Activated T-cell treated with anti-CD3 and anti-CD28 coated beads, Interleukin-2, amount 50 U/mL, for 4 hours (primary cell): ENCODE measurements at places on chromosomes 16 and 17. TPM values are rescaled to one million over a fixed set of nuclear protein-coding genes. Genes with fewer than 3 reads are reported as not detected.

GRCh38 chr17:66306446-66306845, 4.0 kb downstream of the PRKCA start:
- DNase-seq, result no peak

DNA sequence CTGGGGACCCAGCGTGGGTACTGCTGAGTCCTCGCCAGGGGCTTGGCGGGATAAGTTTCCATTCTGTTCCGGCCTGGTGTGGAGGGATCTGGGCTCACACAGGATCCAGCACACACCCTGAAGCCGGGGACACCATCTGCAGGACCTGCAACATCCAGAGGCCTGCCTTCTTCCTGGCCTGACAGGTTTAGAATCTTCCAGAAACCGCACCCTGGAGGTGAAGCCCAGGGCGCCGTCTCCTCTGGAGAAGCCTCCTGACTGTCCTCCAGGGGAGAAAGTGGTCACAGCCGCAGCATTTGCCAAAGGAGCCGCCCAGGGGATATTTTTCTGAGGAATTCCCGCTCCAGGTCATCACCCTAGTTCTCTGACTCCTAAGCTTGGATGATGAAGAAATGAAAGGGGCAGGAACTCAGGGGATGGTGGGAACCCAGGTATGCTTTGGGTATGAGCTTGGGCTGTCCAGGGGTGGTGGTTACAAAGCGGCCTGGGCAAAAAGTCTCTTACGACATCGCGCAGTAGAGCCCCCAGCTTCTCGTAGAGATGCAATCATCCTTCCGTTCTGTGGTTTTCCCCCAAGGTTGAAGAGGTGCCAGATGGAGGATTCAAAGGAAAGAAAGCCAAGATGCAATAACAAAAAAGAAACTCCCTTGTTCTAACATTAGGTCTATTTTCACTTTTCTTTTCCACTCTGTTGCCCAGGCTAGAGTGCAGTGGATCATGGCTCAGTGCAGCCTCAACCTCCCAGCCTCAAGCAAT, 9.1 kb upstream of the CRISPLD2 start:
- no peak for DNase-seq

DNA sequence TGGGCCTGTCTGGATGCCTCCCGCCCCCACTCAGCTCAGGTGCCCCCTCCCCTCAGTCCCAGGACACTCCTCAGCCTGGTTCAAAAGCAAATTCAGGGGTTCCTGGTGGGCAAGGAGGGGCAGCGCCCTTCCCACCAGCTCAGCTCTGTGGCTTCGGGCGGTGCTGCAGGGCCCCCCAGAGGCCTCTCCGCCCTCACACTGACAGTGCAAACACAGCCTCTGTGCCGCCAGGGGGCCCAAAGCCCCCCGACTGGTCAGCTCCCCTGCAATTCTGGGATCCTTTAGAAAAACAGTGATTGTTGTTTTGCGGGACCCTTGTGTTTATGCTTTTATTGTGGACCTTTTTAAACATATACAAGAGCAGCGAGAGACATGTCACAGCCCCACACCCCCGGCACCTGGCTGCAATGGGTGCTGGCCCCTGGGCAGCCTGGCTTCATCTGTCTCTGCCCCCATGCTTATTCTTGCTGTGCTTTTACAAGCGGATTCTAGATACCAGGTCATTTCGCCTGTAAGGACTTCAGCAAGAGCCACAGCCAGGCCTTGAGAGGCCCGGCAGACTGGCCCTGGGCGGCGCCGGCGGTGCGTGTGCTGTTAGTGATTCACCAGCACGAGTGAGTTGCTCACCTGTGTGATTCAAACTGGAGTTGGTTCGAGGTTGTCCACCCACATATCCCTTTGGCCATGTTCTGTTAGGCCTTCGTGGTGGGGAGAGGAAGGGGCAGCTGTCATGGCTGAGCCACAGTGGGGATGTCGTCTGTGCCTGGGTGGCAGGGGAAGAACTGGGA, 21.2 kb downstream of the ZNF469 start:
- DNase-seq, result no peak

GRCh38 chr16:12098429-12099310, 122.1 kb downstream of the SNX29 start:
- no peak for DNase-seq

Gene OSGIN1
- total RNA-seq, result 1.9 TPM

Gene SMIM36
- total RNA-seq, result not detected

Gene TMIGD1
- not detected for total RNA-seq

GRCh38 chr16:74623839-74624235, 16.9 kb upstream of the GLG1 start:
- no peak for DNase-seq

DNA sequence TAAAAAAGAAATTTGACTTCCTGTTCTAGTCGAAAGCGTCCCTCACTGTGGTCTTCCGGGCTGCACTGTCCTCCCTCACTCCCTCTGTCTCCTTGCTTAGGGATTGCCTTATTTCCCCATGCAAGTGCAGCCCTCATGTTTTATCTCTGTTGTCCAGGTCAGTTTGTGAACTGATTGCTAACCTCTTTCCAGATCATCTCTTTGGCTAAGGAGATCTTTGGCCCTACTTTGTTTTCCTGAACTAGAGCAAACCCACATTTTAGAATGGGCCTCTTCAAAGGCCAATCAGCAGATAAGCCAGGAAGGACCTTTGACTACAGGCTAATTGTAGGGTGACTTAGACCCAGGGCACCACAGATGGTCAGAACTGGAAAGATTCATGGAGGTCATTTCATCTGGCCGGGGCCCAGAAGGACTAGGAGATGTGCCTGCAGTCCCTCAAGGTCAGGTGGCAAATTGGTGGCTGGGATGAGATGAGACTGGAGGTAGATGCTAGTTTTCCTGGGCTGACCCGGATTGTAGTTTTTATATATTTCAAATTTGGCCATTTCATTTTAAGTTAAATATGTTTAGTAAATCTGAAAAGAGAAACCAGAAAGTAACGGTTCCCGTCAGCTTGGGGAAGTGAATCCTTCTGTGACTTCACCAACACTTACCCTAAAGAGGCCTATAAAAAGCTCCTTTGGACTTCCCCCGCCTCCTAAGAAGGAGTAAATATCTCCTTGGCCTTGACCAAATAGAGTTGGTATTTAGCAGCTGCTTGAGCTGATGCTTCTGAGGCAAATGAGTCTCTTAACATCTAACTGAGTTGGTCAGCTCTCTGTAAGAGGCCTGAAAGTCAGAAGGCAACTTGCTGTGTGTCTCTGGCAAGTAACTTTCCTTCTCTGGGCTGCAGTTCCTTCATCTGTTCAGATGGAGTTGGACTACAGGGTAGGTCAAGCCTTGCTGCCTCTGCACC, 6.2 kb upstream of the SLC25A19 start:
- no peak for DNase-seq

DNA sequence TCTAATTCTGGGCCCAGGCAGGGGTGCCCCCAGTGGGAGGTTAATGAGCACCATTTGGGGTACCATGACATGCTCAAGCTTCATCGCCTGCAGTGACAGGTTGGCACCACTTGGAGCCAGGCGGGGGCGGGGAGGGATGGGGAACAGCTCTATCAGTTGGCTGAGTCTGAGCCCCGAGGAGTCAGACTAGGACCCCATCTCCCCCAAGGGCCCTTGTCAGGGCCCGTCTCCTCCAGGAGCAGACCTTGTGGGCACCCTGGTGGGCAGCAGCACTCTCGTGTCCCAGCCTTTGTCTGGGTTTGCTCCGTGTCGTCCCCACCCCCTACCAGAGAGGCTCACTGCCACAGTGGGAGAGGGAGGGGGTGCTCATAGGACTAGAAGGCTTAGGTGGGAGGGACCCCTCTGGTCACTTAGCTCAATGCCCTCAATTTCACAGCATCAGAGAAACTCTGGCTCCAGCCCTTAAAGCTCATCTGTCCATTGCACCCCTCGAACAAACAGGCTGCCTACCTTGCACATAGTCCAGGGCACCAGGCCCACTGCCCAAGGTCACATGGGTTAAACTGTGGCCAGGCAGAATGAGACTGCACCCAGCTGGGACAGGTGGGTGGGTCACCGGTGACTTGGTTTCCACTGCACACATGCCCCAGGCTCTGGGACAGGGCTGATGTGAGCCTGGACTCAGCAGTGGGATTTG, 4.1 kb downstream of the PPP1R9B start:
- peak; percentile 25 for DNase-seq

Gene RAMP2
- not detected for total RNA-seq

GRCh38 chr17:47693731-47694580, at the start of gene TBKBP1:
Gene TBKBP1, plus strand, starts transcription at chr17:47694161. Its CDS starts 1,952 bp downstream, at chr17:47696113.
- peak; percentile 63 for DNase-seq

DNA sequence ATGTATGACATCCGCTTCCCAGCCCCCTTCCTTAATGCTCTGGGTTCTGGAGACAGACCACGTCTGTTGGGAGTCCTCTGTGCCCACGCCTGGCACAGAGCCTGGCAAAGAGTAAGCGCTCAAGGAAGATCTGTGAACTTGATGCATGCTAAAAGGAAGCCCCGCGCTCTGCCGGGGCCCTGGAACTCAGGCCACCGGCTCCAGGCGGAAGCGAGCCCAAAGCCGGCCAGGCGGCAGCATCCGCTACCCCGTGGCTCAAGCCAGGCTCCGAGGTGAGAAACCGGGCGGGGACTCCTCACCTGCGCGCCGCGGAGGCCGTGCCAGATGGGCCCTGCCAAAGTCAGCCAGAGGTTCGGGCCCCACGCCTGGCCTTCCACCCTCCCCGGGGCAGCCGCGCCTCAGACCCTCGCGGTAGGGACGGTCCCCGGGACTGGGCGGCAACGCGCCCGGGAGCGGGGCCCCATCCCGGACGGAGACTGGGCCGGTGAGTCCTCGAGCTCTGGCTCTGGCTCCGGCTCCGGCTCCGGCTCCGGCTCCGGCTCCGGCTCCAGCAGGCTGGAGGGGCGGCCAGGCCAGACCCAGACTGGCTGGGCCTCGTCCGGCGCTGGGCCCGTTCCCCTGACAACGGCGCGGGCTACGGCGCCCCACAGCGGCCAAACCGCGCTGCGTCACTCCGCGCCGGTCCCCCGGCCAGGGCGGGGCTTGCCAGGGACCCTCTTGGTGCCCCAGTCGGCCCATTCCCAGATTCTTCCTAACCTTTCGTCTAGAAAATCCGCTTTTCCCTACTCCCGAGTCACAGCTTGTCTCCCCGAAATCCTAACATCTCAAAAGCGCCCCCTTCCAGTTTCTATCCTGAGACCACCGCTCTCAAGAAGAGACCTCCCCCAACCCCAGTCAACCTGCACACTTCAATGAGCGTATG, at the start of gene ZDHHC1:
Gene ZDHHC1, minus strand, starts transcription at position 606 of the 922 bp plus-strand sequence. CDS start 8,702 bp downstream, outside the sequence.
- peak; percentile 34 for DNase-seq

DNA sequence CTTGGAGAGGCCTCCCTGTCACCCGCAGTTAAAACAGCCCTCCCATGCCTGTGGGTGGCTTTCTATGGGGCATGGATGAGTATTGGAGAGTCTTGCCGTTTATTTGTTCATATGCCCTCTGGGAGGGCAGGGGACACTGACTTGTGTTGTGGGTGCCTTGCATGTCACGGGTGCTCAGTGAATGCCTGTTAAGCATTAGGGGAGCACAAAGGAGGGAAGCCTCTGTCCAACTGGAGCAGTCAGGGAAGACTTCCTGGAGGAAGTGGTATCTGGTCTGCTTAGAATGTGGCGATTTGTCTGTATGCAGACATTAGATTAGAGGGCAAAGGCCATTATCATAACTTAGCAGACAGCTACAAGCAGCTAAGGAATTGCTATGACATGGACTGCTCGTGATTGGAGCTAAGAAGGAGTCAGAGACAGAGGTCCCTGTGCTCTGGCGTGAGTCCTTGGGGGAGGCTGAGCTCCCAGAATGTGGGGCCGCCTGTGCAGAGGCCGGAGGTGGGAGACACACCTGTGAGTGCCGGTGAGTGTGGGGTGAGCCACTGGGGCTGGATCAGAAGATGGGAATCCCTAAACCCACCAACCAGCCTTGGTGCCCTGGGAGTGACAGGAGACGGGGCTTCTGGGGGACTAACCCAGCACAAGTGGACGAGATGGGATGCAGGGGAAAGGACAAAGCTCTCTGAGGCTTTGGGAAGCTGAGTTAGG, 286.1 kb downstream of the SEC14L1 start:
- DNase-seq, result no peak

DNA sequence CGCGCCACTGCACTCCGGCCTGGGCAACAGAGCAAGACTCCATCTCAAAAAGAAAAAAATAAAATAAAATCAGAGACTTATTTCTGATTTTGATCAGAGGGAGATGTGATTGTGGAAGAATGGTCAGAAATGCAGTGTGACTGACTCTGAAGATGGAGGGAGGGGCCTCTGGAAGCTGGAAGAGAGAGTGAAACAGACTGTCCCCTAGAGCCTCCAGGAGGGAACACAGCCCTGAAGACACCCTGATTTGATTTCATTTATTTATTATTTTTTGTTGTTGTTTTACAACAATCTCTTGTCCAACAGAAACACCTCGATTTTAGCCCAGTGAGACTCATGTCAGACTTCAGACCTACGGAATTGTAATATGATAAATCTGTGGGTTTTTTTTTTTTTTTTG, 26.1 kb downstream of the BCL7C start:
- DNase-seq, result no peak

DNA sequence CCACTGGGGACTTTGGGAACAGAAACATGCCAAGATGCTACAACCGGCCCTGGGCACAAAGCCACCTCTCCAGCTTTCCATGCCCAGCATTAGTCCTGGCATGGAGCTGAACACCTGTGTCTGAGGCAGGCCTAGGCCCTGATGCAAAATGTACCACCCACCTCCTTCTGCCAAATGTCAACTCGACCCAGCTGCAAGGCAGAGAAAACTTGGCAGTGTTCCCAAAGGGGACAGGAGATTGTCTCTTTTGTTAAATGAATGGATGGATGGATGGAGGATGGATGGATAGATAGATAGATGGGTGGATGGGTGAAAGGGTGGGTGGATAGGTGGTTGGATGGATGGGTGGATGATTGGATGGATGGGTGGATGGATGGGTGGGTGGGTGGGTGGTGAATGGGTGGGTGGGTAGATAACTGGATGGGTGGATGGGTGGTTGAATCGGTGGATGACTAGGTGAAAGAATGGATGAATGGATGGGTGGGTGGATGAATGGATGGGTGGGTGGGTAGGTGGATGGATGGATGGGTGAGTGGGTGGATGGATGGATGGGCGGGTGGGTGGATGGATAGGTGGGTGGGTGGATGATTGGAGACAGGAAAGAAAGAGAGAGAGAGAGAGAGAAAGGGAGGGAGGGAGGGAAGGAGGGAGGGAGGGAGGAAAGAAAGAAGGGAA, 73.4 kb upstream of the TNRC6C start:
- DNase-seq, result no peak

- no peak for DNase-seq
These were observed 11.4 kb downstream of the SLC5A10 start for GRCh38 chr17:18963126-18964017.

DNA sequence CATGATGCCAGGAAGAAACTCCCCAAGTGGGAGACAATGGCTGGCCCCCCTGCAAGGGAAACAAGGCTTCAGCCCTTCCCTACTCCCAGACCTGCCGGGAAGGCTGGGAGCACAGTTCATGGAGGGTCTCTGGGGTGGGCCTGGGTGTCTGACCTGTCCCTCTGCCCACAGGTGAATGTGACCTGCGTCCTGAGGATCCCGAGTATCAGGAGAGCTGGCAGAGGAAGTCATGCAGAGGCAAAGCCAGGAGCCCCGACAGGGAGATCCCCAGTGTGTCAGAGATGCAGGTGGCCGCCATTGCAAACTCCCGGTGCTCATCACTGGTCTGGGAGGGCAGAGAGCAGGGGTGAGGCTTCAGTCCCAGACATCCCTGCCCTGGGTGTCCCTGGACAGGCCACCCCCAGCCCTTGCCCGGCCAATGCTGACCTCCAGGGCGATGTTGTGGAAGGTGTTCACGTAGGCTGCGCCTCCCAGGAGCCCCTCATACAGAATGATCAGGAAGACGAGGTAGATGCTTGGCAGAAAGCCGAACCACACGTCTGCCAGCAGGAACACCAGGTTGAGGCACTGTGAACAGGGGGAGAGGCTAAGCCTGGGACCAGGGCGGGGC, 5.3 kb upstream of the NPIPB7 start:
- DNase-seq, result no peak

Gene RAB11FIP4
- 11.0 TPM for total RNA-seq

Gene SSTR5
- total RNA-seq, result not detected

Gene OMG
- total RNA-seq, result not detected
